Spinal cord (tissue), 10 donors: ENCODE measurements at places on chromosomes 3 and 15. TPM values are rescaled to one million over a fixed set of nuclear protein-coding genes. Genes with fewer than 3 reads are reported as not detected.
A peak's percentile ranks its signal among the peaks of the same experiment; 100 is the strongest.

- H3K27me3 ChIP-seq = no peaks in the 10 kb centered on the region
- H3K4me1 ChIP-seq = no peaks in the 10 kb centered on the region
- no peak overlapping the region for H3K27ac ChIP-seq
- H3K4me3 ChIP-seq = no peak overlapping the region
- peaks cover 61% of the 10 kb centered on the region for H3K36me3 ChIP-seq
- no peak for DNase-seq
Observed at GRCh38 chr3:187725653-187726370, 19.5 kb downstream of the BCL6 start.

- peaks cover 41% of the 10 kb centered on the region for H3K4me1 ChIP-seq
- H3K4me3 ChIP-seq = no peak overlapping the region
- H3K27me3 ChIP-seq = peaks cover 16% of the 10 kb centered on the region
Observed at GRCh38 chr15:40915116-40915661, 14.0 kb upstream of the DLL4 start.

- no peaks in the 10 kb centered on the region for H3K36me3 ChIP-seq
- H3K27ac ChIP-seq = no peak overlapping the region
- no peak overlapping the region for H3K4me3 ChIP-seq
- H3K4me1 ChIP-seq = no peaks in the 10 kb centered on the region
Observed at GRCh38 chr3:69474186-69474585, 88.3 kb upstream of the FRMD4B start.

- no peaks in the 10 kb centered on the region for H3K27me3 ChIP-seq
- no peak overlapping the region for H3K27ac ChIP-seq
Observed at GRCh38 chr15:58549785-58550074, 117.9 kb downstream of the LIPC start.

DNA sequence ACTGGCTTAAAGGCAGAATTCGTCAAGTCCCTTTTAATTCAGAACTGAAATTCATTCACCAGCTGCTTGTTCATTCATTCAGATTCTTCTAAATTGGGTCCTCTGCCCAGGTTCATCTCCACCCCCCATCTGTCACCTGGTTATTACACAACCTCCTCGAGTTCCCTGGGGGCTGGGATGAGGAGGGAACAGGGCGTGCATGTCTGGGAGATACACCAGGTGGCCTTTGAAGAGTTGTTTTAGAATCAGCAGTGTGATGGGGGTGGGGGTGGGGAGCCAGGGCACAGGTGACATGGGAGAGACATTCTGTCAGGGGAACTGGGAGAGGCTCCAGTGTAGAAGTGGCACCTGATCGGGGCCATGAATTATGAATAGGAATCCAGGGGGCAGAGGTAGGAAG is 8.2 kb downstream of the SNX33 start:
- DNase-seq = no peak
- no peak overlapping the region for H3K4me3 ChIP-seq
- H3K4me1 ChIP-seq = peaks cover 48% of the 10 kb centered on the region
- H3K27me3 ChIP-seq = no peaks in the 10 kb centered on the region

The PPP2R3A gene
- total RNA-seq = 19.3 TPM

- no peak for DNase-seq
- H3K27ac ChIP-seq = no peak overlapping the region
- no peaks in the 10 kb centered on the region for H3K27me3 ChIP-seq
- H3K36me3 ChIP-seq = no peaks in the 10 kb centered on the region
- no peaks in the 10 kb centered on the region for H3K4me1 ChIP-seq
Observed at GRCh38 chr3:93867425-93867824, 106.3 kb downstream of the PROS1 start.

The IGSF11 gene
- total RNA-seq = 13.6 TPM

DNA sequence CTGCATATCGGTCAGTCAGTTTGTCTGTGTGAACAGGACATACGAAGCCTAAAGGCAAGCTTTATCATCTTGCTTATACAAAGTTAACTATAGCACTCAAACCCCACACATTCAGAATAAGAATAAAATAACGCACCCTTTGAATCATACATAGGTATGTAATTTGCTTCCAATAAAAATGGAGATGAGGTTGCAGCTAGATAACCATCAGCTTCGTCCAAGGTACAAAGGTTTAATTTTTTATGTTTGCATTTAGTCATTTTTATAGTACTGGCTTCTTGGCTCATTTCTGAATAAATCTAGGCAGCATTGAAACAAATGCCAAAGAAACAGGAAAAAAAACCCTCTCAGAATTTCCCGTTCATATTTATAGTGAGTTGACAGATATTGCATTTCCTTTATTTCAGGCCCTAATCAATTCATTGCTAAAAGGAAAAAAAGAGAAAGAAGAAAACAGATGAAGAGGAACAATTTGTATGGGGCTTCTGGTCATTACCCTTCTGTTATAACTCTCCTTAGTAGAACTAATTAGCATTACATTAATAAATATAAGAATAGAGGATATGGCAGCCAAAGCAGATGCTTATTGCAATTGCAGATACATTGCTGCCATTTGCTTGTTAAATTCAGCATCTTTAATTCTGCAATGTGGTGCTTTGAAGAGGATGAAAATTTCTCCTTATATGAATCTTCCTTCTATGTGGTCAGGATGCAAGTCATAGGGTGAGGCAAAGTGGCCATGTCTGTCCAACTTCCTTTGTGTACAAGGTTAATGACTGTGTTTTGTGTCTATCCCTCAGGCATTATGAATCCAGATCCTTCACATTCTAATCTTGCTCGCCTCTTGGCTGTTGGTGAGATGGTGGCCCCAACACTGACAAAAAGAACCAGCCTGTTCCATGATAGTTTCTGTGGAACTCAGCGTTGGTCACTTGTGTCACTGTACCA is 550.0 kb downstream of the AGBL1 start:
- H3K27ac ChIP-seq = no peak overlapping the region
- peaks cover 3% of the 10 kb centered on the region for H3K4me1 ChIP-seq
- no peaks in the 10 kb centered on the region for H3K36me3 ChIP-seq
- H3K4me3 ChIP-seq = no peak overlapping the region

GRCh38 chr3:151328298-151328995 is 902 bp downstream of the P2RY13 start:
- no peaks in the 10 kb centered on the region for H3K36me3 ChIP-seq
- no peaks in the 10 kb centered on the region for H3K27me3 ChIP-seq
- no peaks in the 10 kb centered on the region for H3K4me1 ChIP-seq
- DNase-seq = no peak

DNA sequence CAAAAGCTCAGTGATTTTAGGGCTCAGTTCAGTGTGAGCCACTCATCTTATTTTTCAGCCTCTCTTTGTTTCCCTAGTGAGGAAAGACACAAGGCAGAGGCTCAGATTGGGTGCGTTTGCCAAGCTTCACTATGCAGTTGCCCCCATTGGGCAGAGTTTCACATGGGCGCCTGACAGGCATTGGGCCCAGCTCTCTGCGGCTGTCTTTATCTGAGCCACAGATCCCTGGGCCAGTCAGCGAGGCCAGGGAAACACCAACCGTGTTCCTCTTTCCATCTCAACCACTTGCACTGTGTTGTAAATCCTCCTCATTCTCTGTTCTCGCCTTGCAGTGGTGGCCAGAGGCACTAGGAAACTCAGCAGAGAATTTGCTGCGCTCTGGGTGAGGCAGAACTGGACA is 10.8 kb downstream of the ESYT3 start:
- H3K4me3 ChIP-seq = no peak overlapping the region
- DNase-seq = peak; percentile 14
- no peak overlapping the region for H3K27ac ChIP-seq
- H3K36me3 ChIP-seq = no peaks in the 10 kb centered on the region

- H3K4me3 ChIP-seq = no peak overlapping the region
- DNase-seq = no peak
- no peaks in the 10 kb centered on the region for H3K27me3 ChIP-seq
- no peaks in the 10 kb centered on the region for H3K36me3 ChIP-seq
- no peaks in the 10 kb centered on the region for H3K4me1 ChIP-seq
Observed at GRCh38 chr3:4581920-4582611, 88.9 kb downstream of the ITPR1 start.

GRCh38 chr3:107989661-107990060 is 101.2 kb downstream of the CD47 start:
- no peaks in the 10 kb centered on the region for H3K36me3 ChIP-seq
- H3K27ac ChIP-seq = no peak overlapping the region
- H3K4me3 ChIP-seq = no peak overlapping the region
- no peaks in the 10 kb centered on the region for H3K27me3 ChIP-seq
- H3K4me1 ChIP-seq = no peaks in the 10 kb centered on the region

The IQCF5 gene
- not detected for total RNA-seq

- DNase-seq = no peak
- no peak overlapping the region for H3K27ac ChIP-seq
- no peaks in the 10 kb centered on the region for H3K36me3 ChIP-seq
- no peaks in the 10 kb centered on the region for H3K4me1 ChIP-seq
- H3K4me3 ChIP-seq = no peak overlapping the region
Observed at GRCh38 chr3:189353988-189354889, 182.5 kb downstream of the TPRG1 start.

- no peak overlapping the region for H3K27ac ChIP-seq
- no peak for DNase-seq
Observed at GRCh38 chr3:72483554-72484104, 364.6 kb downstream of the SHQ1 start.

GRCh38 chr3:141076036-141076773 is 25.1 kb downstream of the SPSB4 start:
- peaks cover 81% of the 10 kb centered on the region for H3K4me1 ChIP-seq
- H3K27me3 ChIP-seq = no peaks in the 10 kb centered on the region

The CD96 gene
- 0.59 TPM for total RNA-seq

GRCh38 chr3:105139881-105140560 is 226.7 kb upstream of the ALCAM start:
- DNase-seq = no peak
- no peaks in the 10 kb centered on the region for H3K4me1 ChIP-seq
- no peak overlapping the region for H3K27ac ChIP-seq
- no peaks in the 10 kb centered on the region for H3K27me3 ChIP-seq

The PKM gene
- 461 TPM for total RNA-seq

- DNase-seq = no peak
- no peak overlapping the region for H3K4me3 ChIP-seq
- no peaks in the 10 kb centered on the region for H3K27me3 ChIP-seq
- H3K36me3 ChIP-seq = no peaks in the 10 kb centered on the region
- no peak overlapping the region for H3K27ac ChIP-seq
Observed at GRCh38 chr3:172787746-172788145, 37.2 kb downstream of the ECT2 start.

DNA sequence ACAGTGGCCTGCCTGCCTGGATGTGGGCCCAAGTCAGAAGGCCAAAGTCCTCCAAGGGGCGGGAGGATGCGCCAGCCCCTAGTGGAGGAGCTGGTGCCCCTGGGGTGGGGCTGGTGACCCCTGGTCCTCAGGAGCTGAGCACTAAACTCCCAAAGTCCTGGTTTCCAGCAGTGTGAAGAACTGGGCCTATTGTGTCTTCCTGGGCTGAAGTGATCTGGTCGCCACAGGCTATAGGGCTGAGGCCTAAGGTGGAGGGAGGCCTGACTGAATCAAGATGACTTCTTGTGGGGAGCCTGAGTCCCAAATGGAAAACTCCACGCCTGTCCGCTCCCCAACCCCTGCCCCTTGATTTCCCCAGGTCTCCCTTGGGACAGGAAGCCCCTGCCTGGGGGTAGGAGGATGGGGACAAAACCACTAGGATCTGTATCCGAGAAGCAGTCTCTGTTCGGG is 753 bp upstream of the FES start:
- no peaks in the 10 kb centered on the region for H3K27me3 ChIP-seq
- H3K36me3 ChIP-seq = peaks cover 60% of the 10 kb centered on the region
- H3K4me3 ChIP-seq = peak overlapping the region; percentile 41
- no peak for DNase-seq
- peaks cover 32% of the 10 kb centered on the region for H3K4me1 ChIP-seq
- peak overlapping the region; percentile 80 for H3K27ac ChIP-seq

- H3K4me1 ChIP-seq = no peaks in the 10 kb centered on the region
- no peak overlapping the region for H3K27ac ChIP-seq
- no peak for DNase-seq
- H3K27me3 ChIP-seq = no peaks in the 10 kb centered on the region
Observed at GRCh38 chr3:150286390-150287147, 121.5 kb upstream of the TSC22D2 start.

DNA sequence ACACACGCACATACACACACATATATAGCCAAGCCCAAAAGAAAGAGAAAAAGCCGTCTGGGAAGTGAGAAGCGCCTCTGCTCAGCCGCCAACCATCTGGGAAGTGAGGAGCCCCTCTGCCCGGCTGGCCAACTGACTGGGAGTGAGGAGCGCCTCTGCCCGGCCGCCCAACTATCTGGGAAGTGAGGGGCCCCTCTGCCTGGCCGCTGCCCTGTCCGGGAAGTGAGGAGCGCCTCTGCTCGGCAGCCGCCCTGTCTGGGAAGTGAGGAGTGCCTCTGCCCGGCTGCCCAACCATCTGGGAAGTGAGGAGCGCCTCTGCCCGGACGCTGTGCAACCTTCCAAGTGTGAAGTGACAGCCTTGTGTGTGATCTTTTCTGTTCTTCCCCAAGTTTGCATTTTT is 49.2 kb downstream of the FHIT start:
- H3K27ac ChIP-seq = no peak overlapping the region
- no peaks in the 10 kb centered on the region for H3K27me3 ChIP-seq
- H3K4me1 ChIP-seq = no peaks in the 10 kb centered on the region
- H3K4me3 ChIP-seq = no peak overlapping the region

DNA sequence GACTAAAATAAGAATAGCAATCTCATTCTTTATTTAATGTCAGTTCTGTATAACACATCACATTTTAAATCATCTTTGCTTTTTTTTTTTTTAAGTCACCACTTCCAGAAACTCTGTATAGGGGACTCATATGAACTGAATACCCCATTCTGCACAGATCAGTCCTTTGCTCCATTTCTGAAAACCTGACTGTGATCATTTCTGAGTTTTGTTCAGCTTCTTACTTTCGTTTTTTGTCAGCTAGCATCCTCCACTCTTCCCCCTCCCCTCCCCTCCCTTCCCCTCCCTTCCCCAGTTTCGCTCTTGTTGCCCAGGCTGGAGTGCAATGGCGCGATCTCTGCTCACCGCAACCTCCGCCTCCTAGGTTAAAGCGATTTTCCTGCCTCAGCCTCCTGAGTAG is 49.8 kb upstream of the SGO1 start:
- H3K36me3 ChIP-seq = no peaks in the 10 kb centered on the region
- H3K4me3 ChIP-seq = no peak overlapping the region
- DNase-seq = no peak
- no peaks in the 10 kb centered on the region for H3K4me1 ChIP-seq
- H3K27ac ChIP-seq = no peak overlapping the region
- H3K27me3 ChIP-seq = no peaks in the 10 kb centered on the region

GRCh38 chr3:68764554-68764953 is 167.8 kb downstream of the TAFA4 start:
- no peaks in the 10 kb centered on the region for H3K27me3 ChIP-seq
- peak; percentile 25 for DNase-seq
- H3K4me1 ChIP-seq = no peaks in the 10 kb centered on the region
- H3K27ac ChIP-seq = no peak overlapping the region

The FAM81A gene
- total RNA-seq = 19.4 TPM
